RWPE1 (cell line): ENCODE measurements at places on chromosomes 16 and 17.

DNA sequence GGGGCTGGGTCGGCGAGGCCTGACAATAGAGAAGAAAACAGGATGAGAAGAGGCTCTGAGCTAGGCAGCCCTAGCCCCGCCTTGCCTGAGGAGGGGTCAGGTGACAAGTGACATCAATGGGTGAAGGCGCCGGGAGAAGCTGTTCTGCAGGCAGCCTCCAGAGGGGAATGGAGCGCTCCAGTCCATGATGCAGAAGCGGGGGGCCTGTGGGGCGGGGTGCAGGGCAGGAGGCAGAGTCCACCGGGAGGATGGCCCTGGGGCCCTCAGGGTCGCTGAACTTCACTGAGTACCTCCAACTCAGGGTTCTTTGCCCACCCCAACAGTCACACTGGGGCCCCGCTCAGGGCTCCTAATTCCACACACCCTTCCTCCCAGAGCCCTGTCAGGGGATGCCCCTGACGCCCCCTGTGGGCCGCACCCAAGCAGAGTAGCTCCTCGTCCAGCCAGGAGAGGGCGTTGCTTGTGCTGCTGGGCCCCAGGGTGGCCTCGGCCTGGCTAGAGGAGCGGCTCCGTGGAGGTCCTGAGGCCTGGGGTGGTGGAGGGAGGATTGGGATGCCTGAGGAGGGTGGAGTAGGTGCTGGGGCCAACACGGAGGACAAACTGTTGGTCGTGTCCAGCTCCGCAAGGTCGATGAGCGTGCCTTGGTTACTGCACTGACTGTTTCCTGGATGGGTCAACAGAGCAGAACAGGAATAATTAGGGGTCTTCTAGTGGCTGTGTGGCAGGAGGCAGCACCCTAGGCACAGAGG lies 20.8 kb downstream of the GGA3 start:
- DNase-seq: no peak

GRCh38 chr16:56749672-56750491 lies 20.0 kb downstream of the NUP93 start:
- DNase-seq: no peak

- DNase-seq: no peak
Measured at GRCh38 chr17:57631871-57632270, 113.2 kb downstream of the CCDC182 start.

DNA sequence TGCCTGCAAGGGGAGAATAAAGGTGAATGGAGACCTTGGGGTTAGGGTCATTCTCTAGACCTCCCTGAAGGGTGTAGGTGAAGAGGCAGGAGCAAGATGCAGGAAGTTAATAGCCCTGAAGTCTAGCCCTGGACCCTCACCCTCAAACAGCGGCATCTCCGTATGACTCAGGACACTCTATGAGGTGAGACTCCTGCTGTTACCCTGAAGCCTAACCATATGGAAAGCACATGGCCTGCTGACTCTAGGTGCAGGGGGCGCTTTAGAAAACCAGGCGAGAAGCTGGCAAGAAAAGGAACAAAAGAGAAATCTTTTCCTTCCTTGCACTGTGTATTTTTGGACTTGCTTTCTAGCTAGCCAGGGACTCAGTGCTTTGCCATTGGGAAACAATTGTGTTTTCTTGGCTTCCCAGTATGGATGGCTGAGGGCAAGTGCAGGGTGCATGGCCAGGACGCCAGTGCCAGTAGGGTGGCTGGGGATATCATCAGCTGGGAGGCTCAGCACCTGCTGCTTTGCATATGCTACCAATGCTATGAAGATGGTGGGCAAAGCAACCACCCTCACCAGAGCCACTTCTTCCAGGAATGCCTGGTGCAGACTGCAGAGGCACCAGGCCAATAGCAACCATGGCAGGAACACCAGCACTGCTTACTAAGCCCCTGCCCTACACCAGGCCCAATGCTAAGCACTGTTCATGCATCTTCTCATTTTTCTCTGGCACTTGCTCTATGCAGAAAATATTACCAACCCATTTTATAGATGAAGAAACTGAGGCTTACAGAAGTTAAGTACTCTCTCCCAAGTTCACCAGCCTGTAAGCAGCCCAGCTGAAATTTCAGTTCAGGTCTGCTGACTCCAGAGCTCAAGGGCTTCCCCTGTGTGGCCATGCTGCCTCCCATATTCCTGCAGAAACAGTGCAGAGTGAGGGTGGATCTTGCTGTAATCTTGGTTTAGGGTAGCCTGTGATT lies 425.1 kb downstream of the SLC39A11 start:
- no peak for DNase-seq

DNA sequence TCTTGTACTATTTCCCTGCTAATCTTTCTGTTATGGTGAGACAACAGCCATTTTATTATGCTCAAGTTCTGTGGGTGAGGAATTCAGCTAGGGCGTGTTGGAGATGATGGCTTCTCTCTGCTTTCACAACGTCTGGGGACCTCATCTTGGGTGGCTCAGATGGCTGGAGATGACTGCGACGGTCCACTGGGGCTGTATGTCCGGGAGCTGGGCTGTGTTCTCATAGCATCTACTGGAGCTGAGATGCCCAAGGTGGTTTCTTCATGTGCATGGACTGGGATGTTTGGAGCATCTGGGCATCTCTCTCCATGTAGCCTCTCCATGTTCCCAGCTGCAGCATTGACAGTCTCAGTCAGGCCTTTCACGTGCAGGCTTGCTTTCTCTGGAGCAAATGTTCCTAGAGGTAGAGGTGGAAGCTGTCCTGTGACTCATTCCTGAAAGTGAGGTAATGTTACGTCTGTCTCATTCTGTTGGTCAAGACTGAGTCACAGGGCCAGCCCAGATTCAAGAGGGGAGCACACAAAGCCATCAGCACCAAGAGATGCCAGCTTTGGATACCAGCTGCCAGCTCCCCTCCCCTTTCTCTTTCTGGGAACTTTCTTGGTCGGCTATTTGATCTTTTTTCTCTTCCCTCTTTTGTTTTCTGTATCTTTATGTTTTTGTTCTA lies 96.2 kb downstream of the RAP1GAP2 start:
- DNase-seq: peak; percentile 93

GRCh38 chr17:48394821-48395220 lies 35.2 kb downstream of the SKAP1 start:
- no peak for DNase-seq

- peak; percentile 81 for DNase-seq
Measured at GRCh38 chr17:35448214-35448898, at the start of gene SLFN13. TSS of gene SLFN13 (minus strand) at chr17:35448766. CDS start at chr17:35445680, 3,086 bp downstream.

GRCh38 chr16:27920391-27920891 lies 143.1 kb downstream of the GSG1L start:
- DNase-seq: peak; percentile 58

GRCh38 chr17:6361733-6362132 lies 73.2 kb downstream of the AIPL1 start:
- DNase-seq: peak; percentile 54

GRCh38 chr17:27257031-27257357 lies 36.9 kb upstream of the WSB1 start:
- DNase-seq: no peak

DNA sequence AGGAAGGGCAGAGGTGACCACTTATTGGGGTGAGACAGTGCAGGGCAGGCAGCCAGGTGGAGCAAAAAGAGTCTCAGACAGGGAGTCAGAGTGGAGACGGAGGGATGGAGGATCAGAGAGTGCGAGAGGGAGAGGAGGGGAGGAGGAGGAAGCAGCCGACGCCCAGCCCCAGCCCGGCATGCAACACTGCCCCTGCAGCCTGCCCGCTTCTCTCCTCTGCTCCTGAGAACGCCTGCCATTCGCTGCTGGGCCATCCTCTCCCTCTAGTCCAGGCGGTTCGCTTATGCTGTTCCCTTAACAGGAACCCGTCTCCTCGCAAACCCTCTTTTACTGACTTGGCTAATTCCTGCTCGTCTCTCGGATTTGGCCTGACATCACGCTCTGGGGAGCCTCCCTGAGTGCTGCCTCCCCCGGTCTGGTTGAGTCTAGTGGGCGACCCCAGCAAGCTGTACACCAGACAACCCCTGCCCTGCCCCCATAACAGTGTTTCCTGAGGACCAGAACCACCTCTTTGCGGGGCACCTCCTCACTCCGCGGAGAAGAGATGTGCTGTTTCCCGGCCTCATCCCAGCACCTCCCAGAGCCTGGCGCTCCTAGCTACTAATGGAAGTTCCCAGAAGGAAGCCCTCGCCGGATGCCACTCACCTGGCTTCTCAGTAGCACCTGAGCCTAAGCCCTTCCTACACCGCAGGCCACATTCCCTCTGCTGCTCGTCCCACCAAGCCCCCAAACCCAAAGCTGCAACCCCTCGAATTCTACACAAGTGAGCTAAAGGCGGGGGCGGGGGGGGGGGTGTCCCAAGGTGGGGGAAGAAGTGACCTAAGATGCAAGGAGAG lies 61.2 kb upstream of the CCL1 start:
- no peak for DNase-seq

DNA sequence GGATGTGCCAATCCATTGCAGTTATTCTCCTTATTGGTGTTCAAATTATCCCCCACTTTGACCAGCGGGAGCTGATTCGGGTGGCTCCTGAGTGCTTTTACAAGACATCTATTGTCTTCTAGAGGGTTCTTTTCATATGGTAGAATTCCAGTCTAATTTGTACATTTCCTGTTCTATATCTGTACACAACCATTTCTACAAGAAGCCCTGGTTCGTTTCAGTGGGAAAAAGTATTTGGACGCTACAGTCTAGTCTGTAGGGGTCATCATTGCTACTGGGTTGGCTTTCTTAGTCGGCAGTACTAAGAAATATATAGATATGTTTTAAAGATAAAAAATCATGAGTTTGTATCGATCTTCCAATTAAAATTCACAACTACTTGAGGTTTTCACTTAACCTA lies 262.6 kb downstream of the MAP2K6 start:
- no peak for DNase-seq

DNA sequence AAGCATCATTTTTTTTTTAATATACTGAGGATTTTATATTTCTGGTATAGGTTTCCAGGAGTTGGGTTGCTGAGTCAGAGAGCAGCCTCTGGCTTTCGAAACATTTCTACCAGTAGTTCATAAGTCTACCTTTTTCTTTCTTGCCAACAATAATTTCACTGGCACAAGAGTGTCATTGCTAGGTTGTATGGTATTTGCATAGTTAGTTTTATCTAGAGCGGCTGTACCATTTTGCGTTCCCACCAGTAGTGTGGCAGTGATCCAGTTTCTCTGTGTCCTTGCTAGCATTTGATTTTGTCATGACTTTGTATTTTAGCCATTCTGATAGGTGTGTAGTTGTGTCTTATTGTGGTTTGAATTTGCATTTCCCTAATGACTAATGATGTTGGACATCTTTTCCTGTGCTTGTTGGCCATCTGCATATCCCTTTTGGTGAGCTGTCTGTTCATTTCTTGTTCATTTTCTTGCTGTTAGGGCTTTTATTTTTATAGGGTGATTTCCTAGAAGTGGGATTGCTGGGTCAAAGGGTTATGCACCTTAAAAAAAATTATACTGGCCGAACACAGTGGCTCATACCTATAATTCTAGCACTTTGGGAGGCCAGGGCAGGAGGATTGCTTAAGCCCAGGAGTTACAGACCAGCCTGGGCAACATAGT lies 39.9 kb downstream of the SNX29 start:
- no peak for DNase-seq

DNA sequence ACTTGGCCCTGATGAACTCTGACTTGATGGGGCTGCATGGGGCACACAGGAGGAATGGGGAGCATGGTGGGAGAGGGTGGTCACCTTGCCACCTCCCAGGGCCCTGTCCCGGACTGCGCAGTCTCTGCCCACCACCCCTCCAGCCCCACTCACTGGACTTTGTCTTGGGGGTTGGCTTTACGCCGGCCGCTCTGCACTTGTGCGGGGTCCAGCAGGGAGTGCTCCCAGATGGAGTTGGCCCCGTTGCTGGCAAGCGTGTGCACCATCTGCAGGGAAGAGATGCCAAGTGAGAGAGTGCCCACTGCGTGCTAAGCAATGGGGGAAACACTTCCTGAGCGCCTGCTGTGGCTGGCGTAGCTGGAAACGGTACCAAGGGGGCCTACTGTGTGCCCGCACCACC lies 6.7 kb downstream of the GIT1 start:
- no peak for DNase-seq

DNA sequence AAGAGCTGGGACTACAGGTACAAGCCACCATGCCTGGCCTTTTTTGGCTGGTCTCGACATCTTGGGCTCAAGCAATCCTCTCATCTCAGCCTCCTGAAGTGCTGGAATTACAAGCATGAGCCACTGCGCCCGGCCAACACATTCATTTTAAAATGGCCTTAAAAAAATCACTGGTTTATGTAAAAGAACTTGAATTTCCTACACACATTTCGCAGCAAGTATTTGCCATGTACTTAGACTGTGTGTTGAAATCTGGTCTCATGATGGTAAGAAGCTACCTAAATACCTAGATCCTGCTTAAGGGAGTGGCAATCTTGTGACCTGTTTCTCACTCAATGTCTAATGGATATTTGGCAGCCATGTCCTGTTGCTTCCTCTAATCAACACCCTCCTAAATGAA lies 8.5 kb upstream of the CYTH1 start:
- DNase-seq: no peak

- no peak for DNase-seq
Measured at GRCh38 chr16:50982808-50983207, 168.3 kb downstream of the SALL1 start.

DNA sequence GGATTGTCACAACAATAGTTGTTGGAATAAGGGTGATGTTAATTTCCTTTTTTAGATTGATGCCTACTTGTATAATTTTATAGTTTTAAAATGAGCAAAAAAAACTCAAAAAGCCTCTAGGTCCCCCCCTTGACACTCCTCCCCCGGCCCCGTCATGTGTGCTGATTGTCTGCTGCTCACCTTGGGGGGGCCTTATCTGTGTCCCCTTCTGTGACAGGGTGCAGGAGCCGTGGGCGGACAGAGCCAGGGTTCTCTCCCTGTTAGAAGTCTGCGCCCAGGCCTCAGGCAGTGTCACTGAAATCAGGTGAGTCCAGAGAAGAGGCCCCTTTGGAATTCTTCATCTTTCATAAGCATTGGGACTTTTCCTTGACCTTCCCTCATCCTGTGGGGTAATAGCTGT lies 27.4 kb upstream of the CPNE2 start:
- no peak for DNase-seq

DNA sequence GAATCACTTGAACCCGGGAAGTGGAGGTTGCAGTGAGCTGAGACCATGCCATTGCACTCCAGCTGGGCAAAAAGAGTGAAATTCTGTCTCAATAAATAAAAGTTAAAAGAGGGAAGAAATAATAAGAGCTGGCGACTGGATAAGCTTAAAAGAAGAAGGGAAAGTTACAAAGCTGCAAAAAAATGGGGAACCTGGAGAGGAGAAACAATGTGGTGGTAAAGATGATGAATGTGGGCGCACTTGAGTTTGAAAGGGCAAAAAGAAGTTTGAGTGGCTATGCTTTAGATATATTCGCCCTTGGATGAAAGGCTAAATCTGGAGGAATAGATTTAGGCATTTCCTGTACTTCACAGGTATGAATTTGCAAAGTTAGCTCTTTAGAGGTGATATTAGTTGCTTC lies 53.0 kb upstream of the YPEL2 start:
- no peak for DNase-seq

GRCh38 chr16:2487903-2488531 lies 13.1 kb downstream of the TBC1D24 start:
- no peak for DNase-seq
